ENCODE measurements at places on chromosomes 16 and 17.

GRCh38 chr16:84774810-84775209 is 45.0 kb upstream of the CRISPLD2 start:
- DNase-seq = peak; percentile 59

DNA sequence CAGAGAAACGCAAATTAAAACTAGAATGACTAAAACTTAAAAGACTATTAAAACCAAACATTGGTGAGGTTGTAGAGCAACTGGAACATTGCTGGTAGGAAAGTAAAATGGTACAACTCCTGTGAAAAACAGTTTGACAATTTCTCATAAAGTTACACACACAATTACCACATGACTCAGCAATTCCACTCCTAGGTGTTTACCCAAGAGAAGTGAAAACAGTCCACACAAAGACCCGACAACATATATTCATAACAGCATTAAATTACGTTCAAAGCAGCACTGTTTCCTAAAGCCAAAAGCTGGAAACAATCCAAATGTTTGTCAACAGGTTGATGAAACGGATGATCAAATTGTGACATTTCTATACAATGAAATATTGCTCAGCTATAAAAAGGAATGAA is 26.5 kb upstream of the ALOX12 start:
- no peak for DNase-seq

DNA sequence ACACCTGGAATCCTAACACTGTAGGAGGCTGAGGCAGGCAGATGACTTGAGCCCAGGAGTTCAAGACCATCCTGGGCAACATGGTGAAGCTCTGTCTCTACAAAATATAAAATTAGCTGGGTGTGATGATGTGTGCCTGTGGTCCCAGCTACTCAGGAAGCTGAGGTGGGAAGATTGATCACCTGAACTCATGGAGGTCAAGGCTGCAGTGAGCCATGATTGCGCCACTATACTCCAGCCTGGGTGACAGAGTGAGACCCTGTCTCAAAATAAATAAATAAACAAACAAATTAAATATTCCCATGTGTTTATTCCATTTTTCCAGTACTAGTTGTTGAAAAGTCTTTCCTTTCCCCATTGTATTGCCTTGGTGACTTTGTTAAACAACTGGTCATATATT is 74.8 kb upstream of the DNAH17 start:
- no peak for DNase-seq

DNA sequence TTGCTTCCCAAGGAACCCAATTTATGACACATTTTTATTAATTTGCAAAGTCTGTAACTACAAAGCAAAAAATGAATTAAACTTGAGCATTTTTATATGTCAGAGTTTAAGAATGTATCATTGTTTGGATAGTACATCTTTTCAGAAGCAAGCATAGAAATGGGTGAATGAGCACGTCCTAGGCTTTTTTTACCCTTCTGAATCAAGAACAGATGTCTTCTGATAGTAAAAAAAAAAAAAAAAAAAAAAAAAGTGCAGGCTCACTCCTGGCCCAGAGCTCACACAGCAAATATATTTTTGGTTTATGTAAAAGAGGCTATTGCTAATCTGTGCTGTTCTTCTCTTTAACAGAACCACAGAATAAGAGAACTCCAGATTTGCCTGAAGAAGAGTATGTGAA is 6.3 kb downstream of the TERF2IP start:
- no peak for DNase-seq

GRCh38 chr16:82011199-82011641 is at the start of gene SDR42E1:
TSS of gene SDR42E1 (minus strand) at chr16:82011470. CDS start at chr16:82000858, 10,612 bp downstream.
- no peak for DNase-seq

DNA sequence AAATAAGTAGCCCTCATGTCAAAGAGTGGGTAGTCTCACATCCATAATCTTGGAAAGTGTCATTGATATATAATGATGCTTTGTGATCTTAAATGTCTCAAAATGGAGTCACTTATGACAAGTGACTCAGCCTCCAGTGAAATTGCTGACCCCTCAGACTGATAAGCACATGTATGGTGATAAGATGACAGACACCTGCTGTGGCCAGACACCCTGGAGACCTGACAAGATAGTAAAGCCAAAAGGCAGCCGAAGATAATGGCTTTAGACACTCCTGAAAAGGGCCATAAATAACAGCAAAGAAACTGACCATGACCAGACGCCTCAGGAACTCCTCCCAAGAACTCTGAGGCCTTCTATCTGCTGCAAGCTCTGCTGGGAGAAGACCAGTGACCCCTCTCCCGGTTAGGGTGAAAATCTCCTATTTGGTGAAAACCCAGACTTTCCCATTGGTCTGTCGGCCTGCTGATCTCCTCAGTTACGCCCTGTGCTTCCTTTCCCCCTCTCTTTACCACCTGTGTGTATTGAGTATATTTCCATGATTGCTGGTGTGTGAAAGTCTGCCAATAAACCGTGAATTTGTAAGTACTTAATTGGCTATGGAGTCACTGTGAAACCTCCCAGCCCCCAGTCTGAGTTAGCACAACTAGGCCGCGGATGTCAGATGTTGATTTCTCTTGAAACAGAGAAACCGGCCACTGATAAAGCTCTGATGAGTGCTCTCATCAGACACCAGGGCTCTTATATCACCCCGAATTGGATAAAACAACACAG is 226.7 kb upstream of the MYOCD start:
- no peak for DNase-seq

GRCh38 chr16:29676989-29677785 is 1.8 kb upstream of the QPRT start:
- no peak for DNase-seq

GRCh38 chr17:81035521-81036196 is 708 bp downstream of the BAIAP2 start:
- no peak for DNase-seq

- DNase-seq = no peak
These were observed 577 bp downstream of the GSPT1 start for GRCh38 chr16:11915114-11915643.

DNA sequence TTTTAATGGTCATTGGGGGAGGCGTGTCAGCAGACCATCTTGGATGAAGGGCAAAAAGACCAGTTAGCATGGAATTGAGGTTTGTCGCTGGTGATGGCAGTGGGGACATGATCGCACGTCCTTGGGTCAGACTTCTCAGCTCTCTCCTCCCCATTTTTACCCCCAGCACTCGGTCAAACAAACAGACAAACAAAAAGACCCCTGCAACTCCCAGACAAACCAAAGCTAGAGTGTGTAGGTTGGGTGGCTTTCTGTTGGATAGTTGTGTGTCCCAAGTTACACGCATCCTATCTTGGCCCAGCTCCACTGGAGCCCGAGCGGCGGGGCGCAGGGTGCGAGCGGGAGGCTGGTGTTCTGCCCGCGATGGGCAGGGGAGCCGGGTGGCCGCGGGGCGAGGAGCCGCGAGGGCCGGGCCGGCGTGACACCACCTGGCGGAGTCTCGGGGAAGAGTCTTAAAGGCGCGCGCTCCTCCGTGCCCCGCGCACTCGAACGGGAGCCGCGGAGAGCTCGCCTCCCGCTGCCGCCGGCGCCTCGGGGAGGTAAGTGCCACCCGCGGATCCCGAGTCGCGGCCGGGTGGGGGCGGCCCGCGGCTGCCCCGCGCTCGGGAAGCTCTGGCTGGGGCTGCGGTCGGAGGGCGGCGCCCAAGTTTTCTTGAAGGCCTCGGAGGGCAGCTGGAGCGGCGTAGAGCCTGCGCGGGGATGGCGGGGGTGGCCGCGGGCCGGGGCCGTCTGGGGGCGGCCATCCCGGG is 18.5 kb upstream of the NTN1 start:
- no peak for DNase-seq

GRCh38 chr17:17216236-17216635 is 10.1 kb upstream of the PLD6 start:
- DNase-seq = no peak

DNA sequence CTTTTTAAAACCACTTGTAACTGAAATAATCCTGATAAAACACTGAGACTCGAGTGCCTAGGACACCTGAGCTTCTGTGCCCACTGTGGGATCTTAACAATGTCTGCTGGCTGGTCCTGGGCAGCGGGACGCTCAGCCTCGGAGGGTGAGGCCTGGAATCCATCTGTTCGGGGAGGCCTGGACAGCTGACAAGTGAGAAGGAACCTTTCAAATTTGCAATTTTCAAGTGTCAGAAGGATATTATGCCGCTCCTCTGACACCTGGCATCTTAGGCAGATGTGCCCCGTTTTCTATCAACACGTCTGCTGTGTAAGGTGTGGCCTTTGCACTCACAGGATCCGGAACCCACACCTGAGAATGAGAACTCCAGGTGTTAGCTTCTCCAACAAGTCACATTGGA is 33.1 kb upstream of the C16orf78 start:
- no peak for DNase-seq

GRCh38 chr17:35315971-35316370 is 57.5 kb downstream of the SLFN11 start:
- DNase-seq = no peak

DNA sequence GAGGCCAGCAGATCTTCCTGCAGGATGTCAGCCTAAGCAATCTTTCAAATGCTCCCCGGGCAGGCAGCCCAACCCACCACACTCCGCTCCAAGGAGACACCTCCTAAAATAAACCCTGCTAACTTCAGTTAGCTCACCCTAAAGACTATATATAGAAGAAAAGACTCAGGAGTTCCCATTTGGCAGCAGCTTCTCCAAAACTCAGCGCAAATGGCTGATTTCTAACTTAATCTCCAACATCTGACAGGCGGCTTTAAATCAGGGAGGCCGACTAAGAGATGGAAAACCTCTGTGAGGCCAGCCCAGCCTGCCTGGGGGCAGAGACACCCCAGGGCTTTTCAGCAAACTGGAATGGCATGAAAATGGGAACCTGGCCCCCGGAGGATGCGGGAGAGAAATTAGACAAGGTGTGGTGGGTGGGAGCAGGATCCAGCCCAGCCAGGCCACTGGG is 91.6 kb downstream of the XYLT1 start:
- no peak for DNase-seq

Measured in Ammon's horn (tissue), 1 donor.